ENCODE measurements at places on chromosomes 5 and 9.

DNA sequence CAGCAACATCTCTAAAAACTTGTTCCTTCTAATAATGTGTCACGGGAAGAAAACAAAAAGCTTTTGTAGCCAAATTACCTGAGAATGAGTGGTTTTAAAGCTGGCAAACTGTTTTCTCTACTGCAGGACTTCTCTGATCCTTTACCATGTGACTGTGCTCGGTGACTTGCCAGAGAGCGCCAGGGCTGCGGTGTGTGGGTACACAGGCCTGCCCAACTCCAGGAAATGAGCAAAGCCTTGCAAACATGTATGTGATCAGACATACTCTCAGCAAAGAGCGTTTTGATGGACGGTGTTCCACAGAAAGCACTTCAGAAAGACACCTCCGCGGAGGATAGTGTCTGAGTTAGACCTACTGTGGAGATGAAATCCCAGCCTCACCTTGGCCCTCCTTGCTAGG, 157.3 kb downstream of the SPOCK1 start:
- no peak for DNase-seq

DNA sequence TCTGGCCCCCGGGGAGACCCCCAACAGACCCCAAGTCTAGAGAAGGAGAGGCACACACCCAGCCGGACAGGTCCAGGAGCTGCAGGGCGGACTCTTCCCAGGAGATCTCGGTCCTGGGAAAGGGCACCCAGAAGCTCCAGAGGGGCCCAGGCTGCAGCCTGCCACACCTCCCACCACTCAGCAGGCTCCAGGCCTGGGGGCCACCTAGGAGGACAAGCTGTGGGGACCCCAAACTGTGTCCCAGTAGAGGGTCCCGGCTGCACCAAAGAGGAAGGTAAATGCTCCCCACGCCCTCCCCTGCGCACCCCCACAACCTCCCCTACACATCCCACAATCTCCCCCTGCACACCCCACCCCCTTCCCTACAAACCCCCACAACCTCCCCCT, 48.5 kb downstream of the PLEKHG4B start:
- no peak for DNase-seq

DNA sequence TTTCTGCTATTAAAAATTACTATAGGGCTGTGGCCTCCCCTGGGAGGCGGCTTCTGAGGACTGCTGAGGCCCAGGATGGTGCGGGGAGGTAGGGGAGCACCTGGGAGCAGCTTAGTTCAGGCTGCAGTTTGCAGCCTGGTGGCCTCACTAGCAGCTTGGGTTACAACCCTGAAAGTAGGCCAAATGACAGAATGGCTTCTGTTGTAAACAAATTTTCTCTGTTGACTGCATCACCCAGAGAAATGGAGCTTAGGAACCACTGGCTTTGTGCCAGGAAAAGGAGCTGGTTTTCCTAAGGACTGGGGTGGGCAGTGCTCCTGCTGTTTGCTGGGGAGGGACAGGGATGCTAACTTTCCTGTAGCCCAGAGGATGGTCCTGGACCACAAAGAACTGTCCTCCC, 130.3 kb downstream of the ENTREP1 start:
- DNase-seq, result no peak

DNA sequence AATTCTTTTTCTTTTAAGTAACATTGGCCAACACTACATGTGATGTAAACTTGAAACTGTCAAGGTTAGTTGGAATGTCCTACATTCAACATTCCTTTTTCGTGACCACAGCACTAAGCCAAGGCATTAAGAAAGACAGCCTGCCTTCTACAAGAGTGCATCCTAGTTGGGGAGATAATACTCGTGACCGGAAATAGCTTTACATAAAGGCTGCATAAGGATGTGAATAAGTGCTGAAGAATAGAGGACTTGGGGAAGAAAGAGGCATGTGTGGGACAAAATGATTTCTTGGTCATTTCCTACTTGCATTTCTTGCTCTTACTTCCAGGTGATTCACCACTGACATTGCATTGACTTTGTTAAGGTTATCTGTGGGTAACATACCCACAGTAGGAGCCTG, 282.0 kb downstream of the DMRT2 start:
- DNase-seq, result no peak

GRCh38 chr9:120698766-120699165, 15.5 kb downstream of the MEGF9 start:
- no peak for DNase-seq

DNA sequence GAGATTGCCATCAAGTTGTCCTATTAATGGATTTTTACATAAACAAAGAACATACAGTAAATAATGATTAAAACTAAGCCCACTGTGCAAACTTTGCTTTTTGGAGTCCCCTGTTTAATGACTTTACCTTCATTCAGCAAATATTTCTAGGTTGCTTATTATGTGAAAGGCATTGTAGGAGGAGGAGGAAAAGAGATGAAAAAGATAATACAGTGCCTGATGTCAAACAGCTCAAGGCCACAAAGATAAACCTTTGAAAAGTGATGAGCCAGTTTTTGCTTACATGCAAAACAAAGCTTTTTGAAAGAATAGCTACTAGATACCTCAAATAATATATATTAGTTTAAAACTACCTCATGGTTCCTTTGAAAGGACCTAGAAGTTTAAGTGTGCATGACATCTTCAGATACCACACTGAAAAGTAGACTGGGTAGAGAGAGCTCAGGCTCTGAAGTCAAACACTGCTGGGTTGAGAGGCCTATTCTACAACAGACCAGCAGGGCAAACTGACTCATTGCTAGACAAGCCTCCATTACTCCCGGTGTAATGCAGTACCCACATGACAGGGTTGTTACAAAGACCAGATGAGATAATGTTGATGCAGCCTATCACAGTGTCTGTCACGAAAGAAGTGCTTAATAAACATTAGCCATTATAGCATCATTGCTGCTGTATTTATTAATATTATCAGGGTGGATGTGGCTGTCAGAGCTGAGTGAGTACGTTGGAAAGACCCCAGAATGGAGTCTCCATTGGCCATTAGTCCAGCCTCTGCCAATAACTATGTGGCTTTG, 11.8 kb downstream of the DEPDC1B start:
- no peak for DNase-seq

DNA sequence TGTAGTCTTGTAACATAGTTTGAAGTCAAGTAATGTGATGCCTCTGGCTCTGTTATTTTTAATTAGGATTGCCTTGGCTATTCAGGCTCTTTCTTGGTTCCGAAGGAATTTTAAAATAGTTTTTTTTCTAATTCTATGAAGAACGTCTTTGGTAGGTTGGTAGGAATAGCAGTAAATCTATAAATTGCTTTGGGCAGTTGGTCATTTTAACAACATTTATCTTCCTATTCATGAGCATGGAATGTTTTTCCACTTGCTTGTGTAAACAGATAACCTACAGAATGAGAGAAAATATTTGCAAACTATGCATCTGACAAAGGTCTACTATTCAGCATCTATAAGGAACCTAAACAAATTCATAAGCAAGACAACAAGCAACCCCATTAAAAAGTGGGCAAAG, 173.2 kb upstream of the TRPC7 start:
- no peak for DNase-seq

- DNase-seq, result no peak
These were observed 5.9 kb downstream of the LPCAT1 start for GRCh38 chr5:1517838-1518237.

All from caudate nucleus (tissue), 63 donors.